ENCODE measurements at places on chromosomes 6 and 20.

- no peak for DNase-seq
Observed at GRCh38 chr6:140960566-140960965, 1172.2 kb upstream of the GJE1 start.

DNA sequence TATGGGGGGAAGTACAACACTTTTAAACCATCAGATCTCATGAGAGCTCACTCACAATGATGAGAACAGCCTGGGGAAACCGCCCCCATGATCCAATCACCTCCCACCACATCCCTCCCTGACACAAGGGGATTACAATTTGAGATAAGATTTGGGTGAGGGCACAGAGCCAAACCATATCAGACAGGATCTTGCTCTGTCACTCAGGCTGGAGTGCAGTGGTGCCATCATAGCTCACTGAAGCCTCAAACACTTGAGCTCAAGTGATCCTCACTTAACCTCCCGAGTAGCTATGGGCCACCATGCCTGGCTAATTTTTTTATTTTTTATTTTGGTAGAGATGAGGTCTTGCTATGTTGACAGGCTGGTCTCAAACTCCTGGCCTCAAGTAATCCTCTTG lies 5.1 kb upstream of the IYD start:
- no peak for DNase-seq

DNA sequence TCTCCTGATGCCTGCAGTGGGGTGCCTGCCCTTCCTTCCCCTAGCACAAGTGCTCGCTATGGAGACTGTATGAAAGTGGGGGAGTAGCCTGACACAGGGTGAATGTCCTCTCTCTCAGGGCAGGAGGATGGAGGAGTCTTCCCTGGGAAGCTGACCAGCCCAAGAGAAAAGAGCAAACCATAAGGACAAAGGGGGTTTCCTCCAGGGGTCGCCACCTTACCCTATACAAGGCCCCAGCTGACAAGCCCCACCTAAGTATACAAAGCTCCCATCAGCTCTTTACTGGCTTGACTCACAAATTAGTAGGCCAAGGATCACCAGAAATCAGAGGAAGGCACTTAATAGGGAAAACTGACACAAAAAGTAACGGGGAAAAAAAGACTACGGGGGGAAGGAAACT lies 54.1 kb downstream of the PLAGL1 start:
- no peak for DNase-seq

GRCh38 chr6:106450653-106451052 lies 90.1 kb downstream of the CRYBG1 start:
- DNase-seq: no peak

DNA sequence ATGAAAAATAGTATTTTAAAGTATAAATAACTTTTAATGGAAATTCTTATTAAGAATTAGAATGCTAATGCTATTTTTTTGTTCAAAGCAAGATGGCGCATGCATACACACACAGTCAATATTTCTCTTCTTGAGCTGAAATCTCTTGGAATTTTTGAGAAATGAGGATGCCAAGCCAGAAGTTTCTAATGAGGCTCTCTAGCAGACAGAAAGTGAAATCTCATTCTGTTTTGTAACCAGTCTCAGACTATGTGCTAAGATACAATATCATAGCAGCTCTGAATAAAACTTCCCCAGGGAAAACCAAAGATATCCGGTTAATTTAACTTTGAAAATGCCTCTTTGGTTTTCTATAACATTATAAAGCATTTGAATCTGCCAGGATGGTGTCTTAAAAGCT lies 97.2 kb upstream of the HDAC2 start:
- DNase-seq: no peak

GRCh38 chr6:4930025-4930691 lies 73.7 kb downstream of the RPP40 start:
- no peak for DNase-seq

- no peak for DNase-seq
Observed at GRCh38 chr6:44415449-44415848, 27.9 kb downstream of the CDC5L start.

DNA sequence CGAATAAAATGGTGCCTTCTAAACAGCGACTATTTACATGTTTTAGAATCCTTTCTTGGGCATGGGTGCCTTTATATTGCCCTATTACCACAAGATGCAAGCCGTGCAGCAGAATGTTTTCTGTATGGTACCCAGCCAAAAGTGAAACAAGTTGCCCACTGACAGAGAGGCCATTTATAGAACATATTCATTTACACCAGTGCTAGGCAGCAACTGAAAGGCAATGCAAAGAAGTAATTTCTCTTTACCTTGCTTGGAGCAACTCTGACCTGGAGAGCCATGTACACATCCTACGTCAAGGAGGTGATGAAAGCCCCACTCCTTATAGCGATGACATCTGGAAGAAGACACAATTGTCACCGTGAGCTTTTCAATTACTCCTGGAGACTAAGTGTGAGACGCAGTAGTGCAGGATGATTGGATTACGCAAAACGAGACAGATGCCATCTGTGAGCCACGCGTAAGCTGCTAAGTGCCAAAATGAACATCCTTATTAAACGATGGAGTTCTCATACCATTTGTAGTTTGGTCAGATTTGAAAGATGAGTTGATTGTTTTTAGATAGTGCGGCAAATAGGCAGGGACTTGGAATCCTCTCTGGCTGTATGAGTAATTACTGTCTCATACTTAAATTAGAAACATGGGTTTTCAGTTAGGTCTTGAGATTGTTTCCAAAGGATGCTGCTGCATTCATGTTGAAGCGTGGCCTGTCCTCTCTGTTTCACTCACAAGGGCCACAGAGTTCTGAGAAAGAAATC lies at the start of gene TMEM244:
TMEM244 (minus strand) TSS at position 408 of the 758 bp plus-strand sequence; CDS start at position 281, 127 bp downstream.
- no peak for DNase-seq

DNA sequence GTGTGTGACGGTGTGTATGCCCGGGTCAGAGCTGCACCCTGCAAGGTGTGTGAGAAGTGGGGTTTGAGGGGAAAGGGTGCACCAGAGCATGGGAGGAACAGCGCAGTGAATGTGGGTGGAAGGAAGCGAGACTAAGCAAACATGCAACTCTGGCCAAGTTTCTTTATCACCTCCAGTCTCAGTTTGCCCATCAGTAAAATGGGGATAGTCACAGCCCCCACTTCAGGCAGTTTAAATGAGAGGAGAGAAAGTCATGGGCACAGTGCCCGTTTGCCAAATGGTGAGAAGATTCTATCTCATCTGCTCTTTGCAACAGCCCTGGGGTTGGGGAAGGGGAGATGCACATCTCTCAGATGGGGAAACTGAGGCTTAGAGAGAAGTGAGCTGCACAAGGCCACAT lies 12.8 kb upstream of the VSTM2L start:
- DNase-seq: no peak

GRCh38 chr6:71406865-71407860 lies 118.6 kb downstream of the OGFRL1 start:
- no peak for DNase-seq

DNA sequence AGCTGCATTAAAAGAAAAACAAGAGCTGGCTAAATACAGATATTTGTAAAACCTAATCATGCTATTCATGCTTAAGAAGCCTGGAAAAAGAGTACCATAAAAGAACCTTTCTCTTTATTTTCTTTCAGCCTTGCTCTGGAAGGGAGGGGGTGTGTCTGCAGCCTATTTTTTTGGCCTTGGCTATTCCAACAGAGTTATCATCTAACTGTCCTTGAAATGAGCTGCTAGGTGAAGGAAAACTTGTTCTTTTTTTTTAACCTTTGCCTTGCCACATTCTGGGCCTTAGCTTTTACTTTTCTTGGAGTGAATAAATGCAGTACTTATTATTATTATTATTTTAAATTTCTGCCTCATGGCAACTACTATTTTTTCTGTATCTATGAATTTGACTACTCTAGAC lies 224.9 kb upstream of the SYNCRIP start:
- DNase-seq: no peak

DNA sequence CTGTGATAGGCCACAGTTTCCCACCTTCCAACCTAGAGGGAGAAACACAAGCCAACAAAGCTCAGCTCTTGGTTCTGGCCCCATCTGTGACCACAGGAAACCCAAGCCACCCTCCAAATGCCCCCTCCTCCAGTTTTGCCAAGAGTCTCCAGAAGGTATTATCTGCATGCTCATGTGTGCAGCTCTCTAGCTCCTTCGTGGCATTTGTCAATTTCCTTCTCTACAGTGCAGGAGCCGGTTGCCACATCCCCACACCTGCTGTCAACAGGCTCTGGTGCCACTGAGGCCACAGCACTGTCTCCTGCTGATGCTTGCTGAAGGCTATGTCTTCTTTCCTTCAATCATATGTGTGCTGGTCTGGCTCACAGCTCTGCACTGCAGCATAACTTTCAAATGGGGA lies 177.2 kb downstream of the CLIC5 start:
- no peak for DNase-seq

DNA sequence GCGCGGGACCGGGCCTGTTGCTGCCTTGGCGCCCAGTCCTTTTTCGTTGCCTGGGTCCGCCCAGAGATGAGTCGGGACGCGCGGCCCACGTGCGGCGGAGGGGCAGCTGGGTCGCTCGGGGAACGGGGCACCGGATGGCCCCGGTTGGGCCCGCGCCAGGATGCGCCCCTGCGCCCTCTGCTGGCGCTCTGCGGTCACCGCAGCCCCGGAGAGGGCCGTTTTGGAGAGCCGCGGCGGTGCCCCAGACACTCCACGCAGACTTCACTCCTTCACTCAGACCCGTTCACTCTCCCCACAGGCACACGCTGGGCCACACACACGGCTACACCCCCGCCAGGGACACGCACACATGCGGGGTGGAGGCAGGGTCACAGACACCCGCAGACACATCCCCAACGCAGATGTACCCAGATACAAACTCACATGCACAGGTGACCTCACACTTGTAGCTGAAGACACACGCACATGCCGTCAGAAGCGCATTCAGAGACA lies 38.8 kb downstream of the SRC start:
- DNase-seq: peak; percentile 65

DNA sequence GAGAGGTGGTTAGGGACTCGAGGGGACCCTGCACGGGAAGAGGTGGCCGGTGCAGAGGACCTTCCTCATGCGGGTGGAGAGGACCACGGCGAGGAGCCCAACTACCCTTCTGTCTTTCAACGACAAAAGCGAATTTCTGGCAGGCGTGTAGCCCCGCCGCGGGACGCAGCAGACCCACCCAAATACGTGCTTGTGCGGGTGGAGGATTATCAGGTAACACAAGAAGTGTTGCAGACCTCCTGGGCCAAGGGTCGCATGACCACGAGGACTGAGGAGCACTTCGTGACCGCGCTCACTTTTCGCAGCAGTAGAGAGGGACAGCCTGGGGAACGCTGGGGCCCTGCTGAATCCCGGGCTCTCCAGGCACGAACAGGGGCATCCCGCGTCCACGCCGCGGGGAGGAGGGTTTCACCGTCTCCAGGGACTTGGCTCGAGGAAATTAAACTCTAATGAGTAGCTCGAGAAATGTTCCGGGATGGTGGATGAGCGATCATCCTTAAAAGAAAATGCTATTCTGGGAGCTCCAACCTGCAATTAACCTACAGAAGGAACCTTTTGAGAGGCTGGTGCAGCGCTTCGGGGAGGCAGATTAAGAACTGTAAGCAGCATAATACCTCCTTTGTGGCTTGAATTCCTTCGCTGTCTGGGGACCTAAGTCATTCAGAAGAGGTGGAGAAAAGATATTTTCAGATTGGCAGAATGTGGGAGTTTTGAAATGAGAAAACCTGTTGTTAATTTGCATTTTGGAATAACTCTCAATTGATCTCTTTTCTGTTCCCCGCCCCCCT lies 804 bp downstream of the C6orf141 start:
- DNase-seq: no peak

- no peak for DNase-seq
Observed at GRCh38 chr6:43895656-43896328, 125.8 kb downstream of the VEGFA start.

DNA sequence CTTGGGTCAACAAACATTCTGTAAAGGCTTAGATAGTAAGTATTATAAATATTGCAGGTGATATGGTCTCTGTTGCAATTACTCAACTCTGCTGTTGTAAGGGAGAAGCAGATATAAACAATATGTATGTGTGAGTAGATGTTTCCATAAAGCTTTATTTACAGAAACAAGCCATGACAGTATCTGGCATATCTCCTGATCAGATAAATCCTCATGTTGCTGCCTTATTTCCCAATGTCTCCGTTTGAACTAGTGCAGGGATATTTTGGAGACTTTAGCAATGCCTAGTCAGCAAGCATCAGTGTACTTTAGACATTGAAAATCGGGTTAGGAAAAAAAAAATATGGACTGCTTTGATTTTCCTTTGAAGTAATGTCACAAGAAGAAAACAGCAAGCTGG lies 96.1 kb downstream of the LAMA2 start:
- DNase-seq: no peak

DNA sequence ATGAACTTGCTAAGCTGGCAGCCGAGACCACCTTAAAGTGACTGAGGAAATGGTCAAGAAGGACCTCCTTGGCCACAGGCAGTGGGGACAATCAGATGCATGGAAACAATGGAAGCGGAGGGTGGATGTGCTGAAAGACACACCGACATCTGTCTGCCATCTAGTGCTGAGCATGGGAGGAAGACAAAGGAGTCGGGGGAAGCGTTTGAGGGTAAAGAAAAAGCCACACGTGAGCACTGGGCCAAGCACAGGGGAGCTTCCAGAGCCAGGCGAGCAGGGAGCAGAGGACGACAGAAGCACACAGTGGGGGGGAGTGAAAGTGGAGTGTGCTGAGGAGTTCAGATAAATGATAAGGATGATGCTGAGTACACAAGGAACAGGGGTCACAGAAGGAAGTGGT lies 367.8 kb downstream of the ZFAND3 start:
- DNase-seq: no peak

- no peak for DNase-seq
Observed at GRCh38 chr6:33201147-33201545, 479 bp downstream of the SLC39A7 start.

- no peak for DNase-seq
Observed at GRCh38 chr20:21557241-21558020, 43.6 kb upstream of the NKX2-2 start.

DNA sequence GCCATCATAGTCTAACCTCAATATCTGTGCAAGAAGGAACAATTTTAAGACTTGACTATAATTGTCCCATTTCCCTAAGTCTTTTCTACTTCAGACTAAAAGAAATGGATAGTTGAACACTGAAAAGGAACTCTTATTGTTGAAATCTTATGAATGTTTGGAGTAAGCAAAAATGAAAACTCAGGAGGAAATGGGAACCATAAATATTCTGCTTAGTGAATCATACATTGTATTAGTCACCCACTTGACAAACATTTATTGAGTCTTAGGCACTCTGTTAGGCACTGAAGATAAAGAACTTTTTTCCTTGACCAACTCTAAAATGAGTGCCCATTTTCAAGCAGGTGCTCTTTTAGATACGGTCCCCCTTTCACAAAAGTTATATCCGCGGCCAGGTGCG lies 8.7 kb downstream of the CCDC170 start:
- no peak for DNase-seq

All from stimulated activated CD4-positive, alpha-beta T cell treated with anti-CD3 and anti-CD28 coated beads, Interleukin-2, amount 100 ng/mL, for 4 hours (primary cell).